ENCODE measurements at places on chromosomes 5 and 9.

DNA sequence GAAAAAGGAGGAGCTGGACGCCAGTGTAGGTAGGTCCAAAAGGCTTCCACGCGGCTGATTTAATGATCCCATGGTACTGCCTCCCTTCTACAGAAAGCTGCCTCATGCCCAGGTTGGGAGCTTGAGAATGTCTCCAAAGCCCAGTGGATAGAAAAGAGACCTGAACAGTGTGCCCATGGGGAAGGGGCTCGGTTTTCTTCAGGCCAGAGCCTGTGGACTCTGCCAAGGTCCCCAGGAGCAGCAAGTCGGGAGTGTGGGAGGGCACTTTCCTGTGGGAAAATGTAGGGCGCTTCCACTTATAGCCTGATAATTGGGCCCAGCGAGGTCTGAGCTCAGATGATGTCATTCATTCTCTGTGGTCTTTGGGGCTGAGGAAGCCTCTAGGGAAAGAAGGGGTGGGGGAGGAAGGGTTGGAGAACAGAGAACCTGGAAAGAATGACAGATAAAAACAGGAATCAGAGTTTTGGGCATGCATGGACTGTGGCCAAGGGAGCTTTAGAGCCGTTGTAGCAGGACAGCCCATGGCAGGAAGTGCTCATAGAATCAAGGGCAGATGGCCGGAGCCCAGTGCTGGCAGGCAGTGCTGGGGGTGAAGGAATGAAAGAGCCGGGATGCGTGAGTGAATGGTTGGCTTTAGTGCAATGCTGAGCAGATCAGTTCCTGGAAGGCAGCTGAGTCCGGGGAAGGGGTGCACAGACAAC is 42.5 kb upstream of the SH3PXD2B start:
- no peak for DNase-seq

DNA sequence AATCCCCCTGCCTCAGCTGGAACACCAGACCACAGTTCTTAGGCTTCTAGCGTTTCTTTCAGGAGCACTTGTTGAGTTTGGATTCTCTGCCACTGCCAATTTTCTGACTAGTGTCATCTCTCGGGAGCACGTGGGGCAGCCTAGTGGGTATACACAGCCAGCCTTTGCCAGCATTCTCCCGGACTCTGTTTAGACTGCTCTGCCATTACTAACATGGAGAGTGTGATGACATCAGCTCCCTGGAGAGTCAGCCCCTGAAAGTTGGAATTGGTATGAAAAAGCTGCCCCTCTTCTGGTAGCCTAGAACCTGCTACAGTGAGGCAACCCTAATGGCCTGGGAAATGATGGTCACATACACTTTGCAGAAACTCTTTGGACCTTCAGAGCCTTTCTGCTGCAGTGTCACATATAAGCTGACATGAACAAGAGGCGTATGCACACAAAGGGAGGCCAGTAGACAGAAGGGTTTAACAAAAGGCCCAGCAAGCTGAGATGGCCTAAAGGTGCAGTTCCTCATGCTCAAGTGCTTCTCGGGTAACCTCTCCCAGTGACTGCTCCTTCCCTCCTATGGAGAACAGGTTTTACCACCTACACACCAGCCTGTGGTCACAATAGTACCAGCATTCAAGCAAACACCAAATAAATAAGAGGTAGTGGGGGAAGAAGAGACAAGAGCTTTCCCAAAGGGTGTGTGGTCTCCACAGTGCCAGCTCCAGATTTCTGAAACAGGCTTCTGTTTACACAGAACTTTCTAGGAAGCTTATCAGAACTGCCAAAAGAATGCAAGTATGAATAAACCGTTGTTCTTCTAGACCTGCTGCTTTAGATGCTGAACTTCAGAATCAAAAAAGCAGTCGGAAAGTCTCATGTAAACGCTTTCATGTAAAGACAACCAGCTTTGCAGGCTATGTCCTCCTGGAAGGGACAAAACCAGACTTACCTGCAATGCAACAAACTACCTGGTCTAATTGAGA is 16.5 kb downstream of the SPACA9 start:
- DNase-seq: no peak

DNA sequence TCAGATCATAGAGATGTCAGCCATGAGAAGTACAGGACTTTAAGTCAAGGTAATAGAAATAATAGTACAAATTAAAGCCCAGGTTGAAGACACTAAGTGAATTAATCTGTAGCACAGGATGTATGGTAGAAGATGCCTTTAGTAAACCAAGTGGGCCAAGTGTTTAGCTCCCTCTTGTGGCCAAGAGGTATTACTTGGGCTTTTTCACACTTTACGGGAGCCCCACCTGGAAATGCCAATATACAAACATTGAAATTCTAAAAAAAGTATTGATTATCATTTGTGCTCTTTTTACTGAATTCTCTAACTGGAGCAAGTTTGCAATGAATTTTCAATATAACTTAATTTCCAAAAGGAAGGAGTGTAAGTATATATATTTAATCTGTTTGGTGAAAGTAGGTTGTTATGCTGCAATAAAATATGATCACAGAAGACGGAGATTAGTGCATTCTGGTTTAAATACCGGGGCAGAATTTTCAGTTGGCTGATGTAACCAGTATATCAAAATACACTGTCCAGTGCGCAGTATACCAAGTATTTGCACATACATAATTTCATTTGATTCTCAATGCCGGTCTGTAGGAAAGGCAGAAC is 84.7 kb downstream of the PARP8 start:
- DNase-seq: peak; percentile 17

DNA sequence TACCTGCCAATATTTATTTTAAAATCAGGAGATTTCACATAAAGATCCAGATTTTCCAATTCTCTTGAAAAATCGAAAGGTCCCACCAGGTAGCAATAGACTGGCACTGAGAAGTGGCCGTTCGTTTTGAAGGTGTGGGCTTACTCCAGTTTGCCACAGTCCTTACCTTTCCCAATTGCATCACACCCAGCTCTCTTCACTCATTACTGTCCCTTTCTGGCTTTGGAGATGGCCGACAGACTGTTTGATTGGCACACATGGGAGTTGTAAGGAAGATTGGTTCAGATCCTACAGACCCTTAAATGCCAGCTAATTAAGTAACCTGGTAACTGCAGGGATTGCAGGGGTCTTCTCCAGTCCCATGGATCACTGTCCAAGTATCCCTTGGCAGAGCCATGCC is 68.7 kb upstream of the LARP1 start:
- DNase-seq: no peak

- no peak for DNase-seq
Observed at GRCh38 chr9:38064842-38065368, 4.1 kb downstream of the SHB start.

Data from activated CD4-positive, alpha-beta T cell treated with anti-CD3 and anti-CD28 coated beads for 24 hours (primary cell).